T-helper 1 cell treated with Interleukin-12 subunit alpha and Interleukin-12 subunit beta and Interleukin-4 antibody, amounts not matched to agents 30 ng/mL and 1 ng/mL, for 36 hours (primary cell): ENCODE measurements at places on chromosomes 2 and 18. TPM values are rescaled to one million over a fixed set of nuclear protein-coding genes. Genes with fewer than 3 reads are reported as not detected.

RFTN2 gene
- not detected in 2 replicates for total RNA-seq

ATP8B1 gene
- not detected in 2 replicates for total RNA-seq

ERMN gene
- 5.2 and 5.8 TPM in 2 replicates for total RNA-seq

EGR4 gene
- total RNA-seq, result 0.27 and 0.56 TPM in 2 replicates

TBR1 gene
- 0.05 and 0.10 TPM in 2 replicates for total RNA-seq

TDRD15 gene
- total RNA-seq, result not detected in 2 replicates

SERPINB2 gene
- total RNA-seq, result not detected in 2 replicates

PPM1G gene
- 102 and 105 TPM in 2 replicates for total RNA-seq

SP140 gene
- total RNA-seq, result 108 and 111 TPM in 2 replicates

IL36B gene
- not detected in 2 replicates for total RNA-seq

SERPINB13 gene
- not detected in 2 replicates for total RNA-seq

ARL4C gene
- total RNA-seq, result 369 and 375 TPM in 2 replicates

ANKAR gene
- 3.2 and 5.2 TPM in 2 replicates for total RNA-seq

OR6B2 gene
- not detected in 2 replicates for total RNA-seq

TGFA gene
- 0.05 TPM in 1 of 2 replicates, not detected in the other for total RNA-seq

PRSS56 gene
- not detected in 2 replicates for total RNA-seq

TUBB8B gene
- not detected in 2 replicates for total RNA-seq

LONRF2 gene
- total RNA-seq, result 0.54 and 0.56 TPM in 2 replicates

BMP10 gene
- 0.27 TPM in 1 of 2 replicates, not detected in the other for total RNA-seq

DHRS9 gene
- 0.12 TPM in 1 of 2 replicates, not detected in the other for total RNA-seq

KLHL14 gene
- not detected in 2 replicates for total RNA-seq

GCG gene
- not detected in 2 replicates for total RNA-seq

ADD2 gene
- 15.0 and 16.8 TPM in 2 replicates for total RNA-seq

DSC3 gene
- total RNA-seq, result not detected in 2 replicates

DCC gene
- total RNA-seq, result not detected in 2 replicates

CCDC150 gene
- total RNA-seq, result 15.8 and 16.6 TPM in 2 replicates

EHD3 gene
- 2.6 and 3.1 TPM in 2 replicates for total RNA-seq

IL1RN gene
- 2.4 and 3.0 TPM in 2 replicates for total RNA-seq

UGT1A8 gene
- not detected in 2 replicates for total RNA-seq

PAX3 gene
- not detected in 2 replicates for total RNA-seq

LYG2 gene
- not detected in 2 replicates for total RNA-seq

KIF1A gene
- total RNA-seq, result 0.17 and 0.42 TPM in 2 replicates

GKN2 gene
- total RNA-seq, result not detected in 2 replicates
